8988T (cell line): ENCODE measurements at places on chromosomes 4 and X.

GRCh38 chr4:2449511-2450392, 19.2 kb upstream of the RNF4 start:
- DNase-seq: no peak

DNA sequence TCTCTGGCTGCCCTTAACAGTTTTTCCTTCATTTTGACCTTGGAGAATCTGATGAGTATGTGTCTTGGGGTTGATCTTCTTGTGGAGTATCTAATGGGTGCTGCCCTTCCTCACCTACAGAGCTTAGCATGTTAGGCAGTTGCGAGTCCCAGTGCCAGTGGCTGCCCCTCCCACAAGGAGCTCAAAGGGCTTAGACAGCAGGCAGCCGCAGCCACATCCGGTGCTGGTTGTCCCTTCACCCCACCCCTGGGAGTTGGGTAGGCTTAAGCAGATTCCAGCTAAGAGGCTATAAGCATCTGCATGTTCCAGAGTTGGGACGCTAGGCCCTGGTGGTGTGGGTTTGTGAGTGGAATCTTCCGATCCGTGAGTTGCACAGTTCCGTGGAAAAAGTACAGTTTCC, 322.1 kb upstream of the ARX start:
- no peak for DNase-seq

GRCh38 chr4:158315706-158316105, 105.4 kb downstream of the TMEM144 start:
- no peak for DNase-seq

GRCh38 chr4:33062155-33062806, 2342.1 kb downstream of the PCDH7 start:
- DNase-seq: no peak

DNA sequence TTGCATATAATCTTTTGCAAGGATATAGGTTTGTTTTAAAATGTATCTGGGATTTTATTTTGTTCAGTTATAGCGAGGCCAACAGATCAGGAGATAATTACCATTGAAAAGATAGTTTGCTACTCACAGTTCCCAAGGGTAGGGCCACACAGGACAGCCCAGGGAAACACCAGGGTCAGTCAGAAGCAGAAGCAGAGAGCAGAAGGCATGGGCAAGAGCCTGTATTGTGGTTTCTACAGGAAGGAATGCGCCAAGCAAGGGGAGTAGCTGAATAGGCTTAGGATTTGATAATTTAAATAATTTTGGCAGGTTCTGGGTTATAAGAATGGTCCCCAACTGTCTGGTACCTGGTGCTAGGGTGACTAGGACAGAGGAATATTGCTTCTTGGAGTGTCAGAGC, 61.6 kb downstream of the SYNPO2 start:
- DNase-seq: no peak

GRCh38 chr4:160136021-160136420, 1033.1 kb downstream of the RAPGEF2 start:
- no peak for DNase-seq

GRCh38 chr4:40897557-40898203, 147.9 kb downstream of the NSUN7 start:
- DNase-seq: peak; percentile 71

DNA sequence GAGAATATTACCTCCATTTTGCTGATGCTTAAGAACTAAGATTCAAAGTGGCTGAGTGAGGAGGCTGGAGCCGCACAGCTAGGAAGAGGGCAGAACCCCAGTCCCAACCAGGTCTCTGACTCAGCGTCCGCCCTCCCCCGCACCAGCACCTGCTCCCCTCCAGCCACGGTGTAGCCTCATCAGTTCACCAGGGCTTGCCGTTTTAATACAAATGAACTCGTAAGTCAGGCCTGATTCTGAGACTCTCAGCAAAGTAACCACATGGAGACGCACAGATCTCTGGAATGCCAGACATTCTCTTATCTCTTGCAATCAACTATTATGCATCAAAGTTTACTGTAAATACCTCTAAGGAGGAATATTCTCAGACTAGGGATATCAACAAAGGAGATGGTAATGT, 52.4 kb downstream of the ENPP6 start:
- DNase-seq: no peak

GRCh38 chrX:17559728-17560379, 177.4 kb upstream of the SCML1 start:
- no peak for DNase-seq

DNA sequence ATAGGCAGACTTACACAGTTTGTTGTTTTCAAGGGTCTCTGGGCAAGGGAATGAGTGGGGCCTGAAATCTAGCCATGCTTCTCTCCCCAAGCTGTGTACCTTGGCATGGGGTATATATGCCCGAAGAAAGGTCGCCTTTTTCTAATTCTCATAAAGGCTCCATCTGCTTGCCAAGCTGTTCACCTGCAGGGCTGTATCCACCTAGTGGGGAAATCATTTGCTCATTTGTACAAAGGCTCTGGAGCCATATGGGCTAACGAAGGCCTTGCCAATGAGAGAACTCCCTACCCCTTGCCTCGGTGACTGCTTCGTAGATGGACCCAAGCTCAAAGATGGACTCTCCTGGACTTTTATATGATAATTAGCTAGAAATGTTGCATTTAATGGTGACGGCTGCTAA, 1097.0 kb downstream of the PDHA2 start:
- DNase-seq: no peak

DNA sequence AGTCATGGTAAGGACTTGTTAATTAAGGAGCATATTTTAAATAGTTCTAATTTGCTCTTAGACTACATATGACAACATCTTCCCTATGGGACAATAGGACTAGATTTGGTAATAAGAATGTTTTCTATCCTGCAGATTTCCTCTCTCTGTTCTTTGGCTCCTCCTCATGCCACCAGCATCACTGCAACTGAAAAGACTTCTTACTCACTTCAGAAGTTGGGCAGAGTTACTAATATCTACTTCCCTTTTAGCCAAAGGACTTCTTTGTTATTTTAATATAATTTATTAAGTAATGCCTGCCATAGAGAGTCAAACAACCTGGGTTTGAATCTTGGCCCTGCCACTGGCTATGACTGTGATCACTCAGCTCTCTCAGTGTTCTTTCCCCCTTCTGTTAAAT, 16.4 kb downstream of the MMAA start:
- DNase-seq: no peak

GRCh38 chr4:94934864-94935263, 177.1 kb downstream of the BMPR1B start:
- DNase-seq: no peak

DNA sequence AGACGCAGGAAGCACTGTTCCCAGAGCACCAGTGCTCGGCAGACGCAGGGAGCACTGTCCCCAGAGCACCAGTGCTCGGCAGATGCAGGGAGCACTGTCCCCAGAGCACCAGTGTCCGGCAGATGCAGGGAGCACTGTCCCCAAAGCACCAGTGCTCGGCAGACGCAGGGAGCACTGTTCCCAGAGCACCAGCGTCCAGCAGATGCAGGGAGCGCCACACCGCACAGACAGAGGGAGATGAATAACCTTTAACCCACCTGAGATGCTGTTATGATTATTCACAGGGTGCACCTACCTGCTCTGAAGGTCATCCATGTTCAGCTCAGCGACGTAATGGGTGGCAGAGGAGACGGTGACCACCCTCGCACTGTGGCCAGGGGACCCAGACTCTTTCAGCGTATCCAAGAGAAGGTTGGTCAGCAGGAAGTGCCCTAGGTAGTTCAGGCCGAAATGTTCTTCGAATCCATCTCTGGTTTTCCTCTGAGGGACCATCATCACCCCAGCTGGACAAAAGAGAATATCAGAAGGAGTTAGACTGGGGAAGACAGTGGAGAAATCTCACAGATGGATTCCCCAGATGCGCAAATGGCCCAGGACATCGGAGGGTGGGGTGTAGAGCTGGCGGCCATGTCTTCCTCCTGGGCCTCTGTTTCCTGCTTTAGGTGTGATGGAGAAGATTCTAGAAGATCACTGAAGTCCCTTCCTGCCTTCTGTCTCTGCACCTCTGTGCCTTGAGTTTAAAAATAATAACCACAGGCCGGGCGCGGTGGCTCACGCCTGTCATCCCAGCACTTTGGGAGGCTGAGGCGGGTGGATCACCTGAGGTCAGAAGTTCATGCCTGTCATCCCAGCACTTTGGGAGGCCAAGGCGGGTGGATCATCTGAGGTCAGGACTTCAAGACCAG, 234.1 kb downstream of the DHRSX start:
- DNase-seq: no peak

DNA sequence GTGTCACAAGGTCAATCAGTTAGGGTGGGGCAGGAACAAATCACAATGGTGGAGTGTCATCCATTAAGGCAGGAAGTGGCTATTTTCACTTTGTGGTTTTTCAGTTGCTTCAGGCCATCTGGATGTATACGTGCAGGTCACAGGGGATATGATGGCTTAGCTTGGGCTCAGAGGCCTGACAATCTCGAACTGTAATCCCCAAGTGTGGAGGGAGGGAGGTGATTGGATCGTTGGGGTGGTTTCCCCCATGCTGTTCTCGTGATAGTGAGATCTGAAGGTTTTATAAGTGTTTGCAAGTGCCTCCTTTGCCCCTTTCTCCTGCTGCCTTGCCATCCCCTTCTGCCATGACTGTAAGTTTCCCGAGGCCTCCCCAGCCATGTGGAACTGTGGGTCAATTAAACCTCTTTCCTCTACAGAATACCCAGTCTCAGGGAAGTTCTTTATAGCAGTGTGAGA, 36.7 kb upstream of the STS start:
- no peak for DNase-seq

DNA sequence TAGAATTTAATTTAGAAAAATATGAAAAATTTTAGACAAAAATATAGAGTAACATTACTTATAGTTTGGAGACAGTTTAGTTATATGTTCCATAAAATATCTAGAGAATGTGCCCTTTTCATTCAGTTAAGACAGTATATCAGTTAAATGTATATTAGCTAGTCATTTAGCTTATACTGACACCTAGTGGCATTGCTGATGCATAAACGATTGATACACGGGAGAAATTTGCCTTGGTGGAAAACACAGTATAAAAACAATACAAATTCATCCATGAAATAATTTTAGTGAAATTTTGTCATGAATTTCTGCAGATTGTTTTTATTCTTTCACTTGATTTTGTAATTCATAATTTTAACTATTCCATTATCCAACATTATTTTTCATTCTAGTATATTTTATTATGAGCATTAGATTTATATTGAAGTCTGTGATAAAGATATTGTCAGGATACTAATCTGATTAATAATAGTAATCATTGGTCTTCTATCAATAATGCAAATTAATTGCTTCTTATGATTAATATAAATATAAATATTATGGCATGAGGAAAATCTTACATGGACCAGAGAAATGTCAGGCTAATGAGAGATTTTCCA, 219.0 kb downstream of the TLL1 start:
- DNase-seq: no peak

GRCh38 chr4:79241846-79242245, 84.0 kb downstream of the NAA11 start:
- no peak for DNase-seq

DNA sequence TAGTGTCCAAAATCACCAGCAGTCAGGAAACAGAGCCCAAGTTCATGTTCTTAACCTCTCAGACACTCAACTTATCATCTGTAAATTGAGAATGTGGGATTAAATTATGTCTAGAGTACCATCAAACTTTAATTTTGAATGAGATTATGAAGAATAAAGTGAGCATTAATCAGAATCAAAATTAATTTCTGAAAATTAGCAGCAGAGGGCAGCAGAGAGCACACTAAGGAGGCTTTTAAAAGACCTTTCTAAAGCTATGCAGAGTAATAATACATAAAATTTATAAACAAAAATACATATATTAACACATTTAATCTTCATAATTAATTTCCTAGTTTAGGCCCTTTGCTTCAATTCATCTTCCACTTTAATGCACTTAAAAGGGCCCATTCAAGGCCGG, 7.1 kb downstream of the TASL start:
- no peak for DNase-seq

DNA sequence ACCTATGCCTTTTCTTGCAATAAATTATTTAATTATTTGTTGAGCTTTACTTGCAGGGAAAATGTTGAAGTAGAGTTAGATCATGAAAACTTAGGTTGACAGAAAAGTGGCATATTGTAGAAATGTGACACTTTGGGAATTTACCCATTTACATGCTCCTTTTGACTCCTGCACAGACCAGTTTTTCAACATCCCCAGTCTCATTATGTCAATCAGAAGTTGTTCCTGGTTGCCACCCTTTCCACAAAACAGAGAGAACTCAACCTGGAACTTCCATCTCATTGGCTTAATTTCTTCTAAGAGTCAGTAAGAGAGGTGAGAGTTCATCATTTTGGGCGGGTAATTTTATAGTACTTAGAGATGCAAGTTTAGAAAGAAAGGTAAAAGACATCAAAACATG, 284.6 kb upstream of the ANKRD50 start:
- no peak for DNase-seq

GRCh38 chrX:30568136-30568535, 9.4 kb downstream of the TASL start:
- DNase-seq: no peak

DNA sequence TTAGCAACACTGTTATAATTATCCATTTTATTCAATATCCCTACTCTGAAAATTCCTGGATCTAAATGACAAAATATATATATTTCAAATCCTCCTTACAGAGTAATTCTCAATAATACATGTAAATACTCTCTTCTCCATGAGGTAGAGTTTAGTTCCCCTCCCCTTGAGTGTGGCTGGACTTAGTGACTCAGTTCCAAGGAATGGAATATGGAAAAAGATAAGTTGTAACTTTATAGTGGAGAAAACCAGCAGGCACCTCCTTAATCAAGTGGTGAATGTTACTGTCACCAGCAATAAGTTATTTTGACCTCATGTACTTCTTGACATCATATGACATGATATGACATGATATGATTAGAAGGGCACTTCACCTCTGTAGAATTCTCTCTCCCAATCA, 302.0 kb downstream of the RAB28 start:
- no peak for DNase-seq

DNA sequence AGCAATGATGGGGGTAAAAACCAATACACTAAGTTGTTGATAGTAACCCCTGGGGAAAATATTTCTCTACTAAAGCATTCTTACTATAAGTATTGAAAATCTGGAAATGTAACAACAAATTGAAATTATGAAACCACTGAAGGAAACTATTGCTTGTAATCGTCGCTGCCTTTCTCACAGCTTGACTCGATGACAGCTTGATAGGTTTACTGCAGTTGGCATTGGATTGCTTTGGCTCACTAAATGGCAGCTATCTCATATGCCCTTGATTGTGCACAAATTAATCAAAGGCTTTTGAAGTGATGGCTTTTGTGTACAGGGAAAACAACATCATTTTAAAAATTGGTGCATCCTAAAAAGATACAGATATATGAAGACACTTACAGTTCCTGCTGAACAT, 419.6 kb upstream of the TENM3 start:
- DNase-seq: no peak

DNA sequence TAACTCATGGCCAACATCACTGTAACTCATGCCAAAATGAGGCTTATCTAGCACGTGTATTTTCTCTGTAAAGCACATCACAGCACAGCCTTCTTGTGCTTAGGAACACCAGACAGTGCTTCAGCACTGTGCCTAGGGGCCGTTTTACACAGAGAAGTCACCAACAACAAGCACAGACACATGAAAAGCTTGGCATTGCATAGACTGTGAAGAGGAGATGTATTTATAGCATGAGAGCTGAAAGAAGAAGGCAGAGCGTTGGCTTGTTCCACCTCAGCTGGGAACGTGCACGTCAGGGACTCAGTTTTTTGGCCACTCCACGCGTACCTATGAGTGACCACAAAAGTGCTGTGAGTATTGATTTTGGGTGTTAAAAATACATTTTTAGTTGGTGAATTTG, 116.3 kb upstream of the SFRP2 start:
- DNase-seq: no peak

GRCh38 chr4:8117278-8117682, 41.3 kb downstream of the ABLIM2 start:
- peak; percentile 70 for DNase-seq
